ENCODE measurements at places on chromosomes 1 and 21.

DNA sequence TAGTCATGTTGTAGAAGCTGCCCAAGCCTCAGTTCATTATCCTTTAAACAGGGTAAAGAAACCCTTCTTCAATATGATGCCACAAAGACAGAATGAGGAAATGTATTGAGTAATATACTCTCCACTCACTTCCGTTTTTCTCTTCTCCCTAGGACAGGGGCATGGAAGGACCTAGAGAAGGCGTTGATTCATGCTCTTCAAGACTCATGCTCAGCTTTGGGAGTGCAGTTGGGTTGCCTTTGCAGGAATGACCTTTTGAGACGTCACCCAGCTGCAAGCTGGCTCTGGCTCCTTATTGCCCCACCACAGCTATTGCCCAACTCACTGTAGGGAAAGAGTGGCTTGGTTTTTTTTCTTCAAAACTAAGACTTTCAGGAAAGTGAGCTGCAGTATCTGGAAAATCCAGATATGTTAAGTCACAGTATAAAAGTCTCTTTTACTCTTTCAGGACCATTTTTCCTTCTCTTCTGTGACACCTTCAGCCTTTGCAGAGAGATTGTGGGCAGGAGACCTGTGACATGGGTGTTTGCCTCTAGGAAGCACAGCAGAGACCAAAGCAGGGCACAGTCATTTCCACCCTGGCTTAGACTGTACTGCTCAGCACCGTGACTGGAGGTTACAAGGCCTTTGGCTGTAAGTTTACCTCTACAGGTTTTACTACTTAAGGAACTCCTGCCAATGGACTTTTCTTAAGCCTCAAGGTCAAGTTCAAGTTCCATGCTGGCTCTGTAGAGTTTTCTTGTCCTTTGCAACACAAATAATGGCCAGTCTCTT, 39.5 kb downstream of the XCL2 start:
- H3K4me3 ChIP-seq = no peak overlapping the region
- DNase-seq = no peak
- H3K27ac ChIP-seq = no peak overlapping the region
- H3K36me3 ChIP-seq = peaks cover 2% of the 10 kb centered on the region

DNA sequence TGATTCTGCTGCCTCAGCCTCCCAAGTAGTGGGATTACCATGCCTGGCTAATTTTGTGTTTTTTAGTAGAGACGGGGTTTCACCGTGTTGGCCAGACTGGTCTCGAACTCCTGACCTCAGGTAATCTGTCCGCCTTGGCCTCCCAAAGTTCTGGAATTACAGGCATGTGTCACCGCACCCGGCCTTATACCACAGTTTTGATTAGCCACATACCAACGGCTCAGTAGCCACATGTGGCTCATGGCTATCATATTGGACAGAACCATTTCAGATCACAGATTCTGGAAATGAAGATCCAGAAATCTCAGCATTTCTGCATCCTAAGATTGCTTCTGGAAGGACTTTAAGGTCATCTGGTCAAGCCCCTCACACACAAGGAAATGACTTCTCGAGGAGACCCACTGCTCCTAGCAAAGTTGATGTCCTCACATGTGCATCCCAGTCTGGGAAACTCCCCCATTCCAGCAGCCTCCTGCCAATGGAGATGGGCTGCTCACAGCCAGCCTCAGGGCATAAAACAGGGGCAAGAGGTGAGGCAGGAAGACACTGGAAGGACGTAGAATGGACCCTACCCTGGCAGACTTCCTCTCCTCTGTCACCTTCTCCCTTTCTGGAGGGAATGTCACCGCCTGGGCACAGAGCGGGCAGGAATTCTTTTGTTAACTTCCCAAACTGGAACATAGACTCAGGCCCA, 17.5 kb upstream of the CITED4 start:
- H3K36me3 ChIP-seq = peaks cover 4% of the 10 kb centered on the region
- no peak for DNase-seq
- peaks cover 33% of the 10 kb centered on the region for H3K27me3 ChIP-seq

GRCh38 chr1:111873460-111874030, 115.9 kb downstream of the KCND3 start:
- H3K27ac ChIP-seq = no peak overlapping the region
- H3K4me3 ChIP-seq = no peak overlapping the region
- no peaks in the 10 kb centered on the region for H3K4me1 ChIP-seq
- DNase-seq = no peak
- H3K27me3 ChIP-seq = peaks cover 24% of the 10 kb centered on the region

GRCh38 chr1:1479547-1480487, 8.3 kb downstream of the ATAD3B start:
- no peak overlapping the region for H3K4me3 ChIP-seq
- H3K4me1 ChIP-seq = peaks cover 8% of the 10 kb centered on the region
- H3K27ac ChIP-seq = no peak overlapping the region
- DNase-seq = no peak
- peaks cover 42% of the 10 kb centered on the region for H3K36me3 ChIP-seq

GRCh38 chr21:36684957-36685714, 13.8 kb upstream of the SIM2 start:
- peaks cover 93% of the 10 kb centered on the region for H3K27me3 ChIP-seq
- H3K36me3 ChIP-seq = peaks cover 1% of the 10 kb centered on the region
- DNase-seq = no peak
- H3K4me1 ChIP-seq = no peaks in the 10 kb centered on the region

GRCh38 chr1:3819771-3820200, 23.5 kb upstream of the LRRC47 start:
- peaks cover 19% of the 10 kb centered on the region for H3K36me3 ChIP-seq
- DNase-seq = no peak
- H3K4me3 ChIP-seq = no peak overlapping the region
- H3K27me3 ChIP-seq = no peaks in the 10 kb centered on the region

DNA sequence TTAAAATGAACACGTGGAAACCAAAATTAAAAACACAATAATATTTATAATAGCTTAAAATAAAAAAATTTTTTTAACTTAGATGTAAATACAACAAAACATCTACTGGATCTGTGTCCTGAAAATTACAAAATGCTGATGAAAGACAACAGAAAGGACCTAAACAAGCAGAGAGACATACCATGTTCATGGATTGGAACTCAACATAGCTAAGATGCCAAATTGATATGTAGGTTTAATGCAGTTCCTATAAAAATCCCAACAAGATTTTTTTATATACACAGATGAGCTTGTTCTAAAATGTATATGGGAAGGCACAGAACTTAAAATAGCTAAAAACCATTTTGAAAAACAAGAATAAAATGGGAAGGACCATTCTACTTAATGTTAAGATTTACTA, 81.4 kb downstream of the TRIM11 start:
- peaks cover 3% of the 10 kb centered on the region for H3K36me3 ChIP-seq
- no peak overlapping the region for H3K4me3 ChIP-seq
- no peak overlapping the region for H3K27ac ChIP-seq
- H3K27me3 ChIP-seq = no peaks in the 10 kb centered on the region
- H3K4me1 ChIP-seq = no peaks in the 10 kb centered on the region

- no peaks in the 10 kb centered on the region for H3K27me3 ChIP-seq
- H3K36me3 ChIP-seq = no peaks in the 10 kb centered on the region
- DNase-seq = no peak
- no peak overlapping the region for H3K27ac ChIP-seq
These were observed 816.4 kb downstream of the KCNT2 start for GRCh38 chr1:195791796-195792195.
